Aorta (tissue), 5 donors: ENCODE measurements at places on chromosomes 4 and X. TPM values are rescaled to one million over a fixed set of nuclear protein-coding genes. Genes with fewer than 3 reads are reported as not detected.

The CFAP47 gene
- not detected for total RNA-seq

The CXorf38 gene
- 13.2 TPM for total RNA-seq

The PCDH18 gene
- total RNA-seq, result 17.2 TPM

GRCh38 chr4:61445374-61446063 is 245.4 kb downstream of the ADGRL3 start:
- no peak for DNase-seq

DNA sequence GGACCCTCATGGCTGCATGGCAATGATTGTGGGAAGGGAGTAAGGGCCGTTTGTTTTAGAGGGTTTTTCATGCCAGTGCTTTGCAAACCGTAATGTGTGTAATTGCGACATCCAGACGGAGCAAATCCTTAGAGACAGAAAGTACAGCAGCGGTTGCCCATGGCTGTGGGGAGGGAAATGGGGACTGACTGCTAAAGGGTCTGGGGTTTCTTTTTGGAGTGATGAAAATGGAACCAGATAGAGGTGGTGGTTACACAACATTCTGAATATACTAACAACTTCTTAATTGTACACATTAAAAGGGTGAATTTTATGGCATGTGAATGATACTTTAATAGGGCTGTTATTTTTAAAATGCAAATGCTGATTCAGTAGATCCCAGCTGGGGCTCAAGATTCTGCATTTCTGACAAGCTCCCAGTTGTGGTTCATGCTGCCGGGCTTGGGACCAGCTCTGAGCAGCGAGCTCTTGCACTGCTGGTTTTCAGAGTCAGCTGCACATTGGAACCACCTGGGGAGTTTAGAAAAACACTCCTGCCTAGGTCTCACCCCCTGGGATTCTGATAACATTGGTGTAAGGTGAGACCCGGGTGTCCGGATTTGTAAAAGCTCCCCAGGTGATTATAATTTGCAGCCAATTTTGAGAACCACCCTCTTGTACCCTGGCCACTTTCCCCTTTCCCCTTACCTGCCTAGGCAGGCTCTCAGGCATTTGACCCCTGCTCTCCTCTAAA is 47.7 kb downstream of the PRPS1 start:
- DNase-seq, result no peak

GRCh38 chr4:130071746-130072145 is 975.8 kb downstream of the C4orf33 start:
- DNase-seq, result no peak

- no peak for DNase-seq
Observed at GRCh38 chr4:125115476-125115875, 199.3 kb upstream of the FAT4 start.

DNA sequence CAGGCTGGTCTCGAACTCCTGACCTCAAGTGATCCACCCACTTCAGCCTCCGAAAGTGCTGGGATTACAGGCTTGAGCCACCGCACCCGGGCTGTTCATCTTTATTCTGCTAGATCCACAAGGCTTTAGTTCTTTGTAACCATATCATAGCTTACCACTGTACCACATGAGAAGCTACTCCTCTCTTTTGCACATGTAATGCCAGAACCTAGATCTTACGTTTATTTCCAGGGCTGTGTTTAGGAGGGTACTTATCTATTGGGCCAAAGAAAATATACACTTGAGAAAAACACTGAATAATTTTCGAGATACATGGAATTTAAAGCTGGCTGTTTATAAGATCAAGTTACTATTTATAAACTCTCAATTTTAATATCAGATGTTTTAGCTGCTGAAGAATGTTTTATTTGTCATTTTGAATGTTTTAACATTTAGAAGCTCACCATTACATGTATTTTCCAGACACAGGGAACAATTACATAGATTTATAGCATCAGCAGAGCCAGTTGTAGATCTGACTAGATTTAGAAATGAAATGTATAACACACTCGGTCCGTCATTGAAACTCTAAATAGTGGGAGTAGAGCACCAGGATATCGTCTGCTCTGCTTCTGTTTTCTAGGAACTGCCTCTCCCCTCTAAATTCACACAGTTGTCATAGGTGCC is 155.3 kb upstream of the HAND2 start:
- no peak for DNase-seq

DNA sequence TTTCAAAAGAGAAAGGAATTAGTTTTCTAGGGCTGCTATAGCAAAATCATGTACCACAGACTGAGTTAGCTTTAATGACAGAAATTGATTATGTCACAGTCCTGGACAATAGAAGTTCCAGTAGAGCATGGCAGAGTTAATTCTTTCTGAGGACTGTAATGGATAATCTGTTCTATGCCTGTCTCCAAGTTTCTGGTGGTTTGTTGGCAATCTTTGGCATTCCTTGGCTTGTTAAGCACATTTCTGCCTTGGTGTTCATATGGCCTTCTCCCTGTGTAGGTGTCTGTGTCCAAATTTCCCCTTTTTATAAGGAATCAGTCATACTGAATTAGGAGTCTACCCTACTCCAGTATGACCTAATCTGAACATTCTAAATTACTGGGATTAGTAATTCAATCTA is 336.1 kb upstream of the PABPC4L start:
- no peak for DNase-seq

- no peak for DNase-seq
Observed at GRCh38 chr4:47721892-47722575, 115.8 kb downstream of the CORIN start.
